ENCODE measurements at places on chromosomes 2 and 18.

DNA sequence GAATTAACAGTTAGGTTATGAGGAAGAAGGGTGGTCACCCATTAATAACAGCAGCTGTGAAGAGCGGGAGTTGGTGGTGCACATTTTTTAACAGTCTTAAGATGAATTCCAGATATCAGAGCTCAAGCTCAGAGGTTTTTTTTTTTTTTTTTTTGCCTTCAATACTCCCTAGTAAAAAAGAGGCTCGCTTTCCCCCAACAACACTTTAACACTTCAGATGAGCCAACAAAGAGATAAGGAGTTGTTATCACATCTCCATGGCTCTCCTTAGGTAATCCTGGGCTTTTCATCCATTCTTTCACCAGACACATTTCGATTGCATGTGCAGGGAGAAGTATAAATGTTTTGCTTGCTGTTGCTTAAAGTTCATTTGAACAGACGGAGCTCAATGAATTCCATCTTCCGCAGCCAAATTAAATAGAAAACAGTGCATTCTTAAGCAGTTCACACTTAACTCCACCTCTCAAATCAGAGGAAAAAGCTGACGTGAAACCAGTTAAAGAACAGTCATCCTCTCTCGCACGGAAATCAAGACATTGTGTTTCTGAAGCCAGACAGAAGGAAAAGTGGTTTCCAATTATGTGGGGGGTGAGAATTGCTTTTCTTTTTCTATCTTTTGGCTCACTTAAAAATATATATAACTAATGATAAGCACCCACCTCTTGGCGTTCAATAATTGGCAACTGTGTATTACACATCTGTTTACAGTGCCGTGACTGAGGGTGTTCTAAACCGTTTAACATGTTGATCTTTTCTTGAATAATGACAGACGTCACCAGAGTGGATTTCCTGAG is 118.2 kb downstream of the ZNF521 start:
- peak; percentile 86 for DNase-seq

DNA sequence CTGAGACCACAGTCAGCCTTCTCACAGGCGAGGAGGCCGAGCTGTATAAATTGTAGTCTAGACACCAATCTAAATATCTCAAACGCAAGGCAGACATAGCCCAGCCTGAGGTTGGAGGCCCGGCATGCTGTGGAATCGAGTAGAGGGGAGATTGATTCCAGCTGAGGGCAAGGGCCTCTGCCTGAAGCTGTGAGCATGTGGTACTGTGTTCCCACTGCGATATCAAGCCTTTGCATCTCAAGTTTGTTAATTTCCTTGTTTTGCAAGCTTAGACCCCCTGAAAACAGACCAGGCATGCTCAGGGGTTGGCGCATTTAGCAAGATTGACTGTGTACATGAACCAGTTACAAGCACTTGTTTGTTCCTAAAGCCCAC is 65.1 kb upstream of the FOSL2 start:
- DNase-seq: no peak

GRCh38 chr2:113124181-113124961 is 3.0 kb upstream of the IL1RN start:
- DNase-seq: no peak

- peak; percentile 5 for DNase-seq
These were observed 365 bp upstream of the RAMP1 start for GRCh38 chr2:237859082-237859433.

DNA sequence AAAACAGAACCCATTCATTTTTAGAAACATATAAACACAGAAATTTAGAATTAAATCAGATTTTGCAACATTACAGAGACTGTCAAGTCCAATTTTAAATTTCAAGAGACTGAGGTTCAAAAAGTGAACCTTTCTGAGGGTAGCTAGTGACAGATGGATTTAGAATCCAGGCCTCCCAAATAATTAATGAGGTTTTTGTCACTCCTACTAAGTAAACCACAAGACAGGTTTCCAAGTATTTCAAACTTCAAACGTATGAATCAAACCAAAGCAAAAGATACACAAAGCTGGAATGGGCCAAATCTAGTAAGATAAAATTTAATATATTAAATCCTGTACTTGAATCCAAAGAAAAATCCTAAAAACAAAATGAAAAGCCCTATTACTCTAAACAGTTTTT is 25.3 kb downstream of the PPP4R3B start:
- no peak for DNase-seq

- DNase-seq: no peak
These were observed 3.6 kb downstream of the COL5A2 start for GRCh38 chr2:189175869-189176433.

GRCh38 chr2:31221544-31221943 is 4.2 kb upstream of the CAPN14 start:
- DNase-seq: no peak

GRCh38 chr2:40372283-40372985 is 79.5 kb downstream of the SLC8A1 start:
- no peak for DNase-seq

DNA sequence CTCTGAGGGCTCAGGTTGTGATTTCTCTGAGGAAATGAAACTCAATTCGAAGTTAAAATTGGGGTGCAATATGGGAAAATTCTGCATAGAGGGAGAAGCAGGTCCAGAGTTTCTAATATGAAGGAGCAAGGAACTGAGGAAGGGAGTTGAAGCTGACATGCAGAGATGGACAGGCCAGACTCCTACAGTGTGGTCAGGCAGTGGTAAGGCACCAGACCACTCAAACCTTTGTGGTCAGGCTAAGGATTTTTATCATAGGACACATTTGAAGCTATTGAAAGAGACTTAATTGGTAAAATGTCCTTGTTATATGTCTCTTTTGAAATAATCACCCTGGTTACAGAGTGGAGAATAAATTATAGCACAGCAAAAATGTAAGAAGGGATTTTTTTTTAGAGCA is 1074.8 kb upstream of the CDH2 start:
- DNase-seq: no peak

DNA sequence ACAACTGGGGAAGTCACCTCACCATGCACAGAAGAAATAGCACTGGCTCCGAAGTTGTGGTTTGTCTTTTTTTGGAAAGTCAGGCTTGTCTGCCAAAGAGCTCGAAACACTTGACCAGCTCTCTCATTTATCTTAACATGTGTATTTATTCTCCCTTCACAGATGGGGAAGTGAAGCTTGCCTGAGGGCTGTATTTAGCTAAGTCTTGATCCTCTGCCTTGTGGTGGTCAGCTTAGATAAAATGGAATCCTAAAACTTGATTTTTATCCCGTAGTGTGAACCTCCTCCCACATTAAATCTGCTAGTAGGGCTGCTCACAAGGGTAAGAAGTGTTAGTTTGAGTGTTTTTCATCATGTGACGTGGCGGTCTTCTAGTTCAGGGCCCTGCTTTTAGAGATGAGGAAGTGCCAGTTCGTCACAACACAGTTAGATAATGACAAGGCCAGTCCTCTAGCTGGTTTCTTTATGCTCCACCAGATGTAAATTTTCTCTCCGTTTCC is 89.7 kb downstream of the TMEM247 start:
- no peak for DNase-seq

DNA sequence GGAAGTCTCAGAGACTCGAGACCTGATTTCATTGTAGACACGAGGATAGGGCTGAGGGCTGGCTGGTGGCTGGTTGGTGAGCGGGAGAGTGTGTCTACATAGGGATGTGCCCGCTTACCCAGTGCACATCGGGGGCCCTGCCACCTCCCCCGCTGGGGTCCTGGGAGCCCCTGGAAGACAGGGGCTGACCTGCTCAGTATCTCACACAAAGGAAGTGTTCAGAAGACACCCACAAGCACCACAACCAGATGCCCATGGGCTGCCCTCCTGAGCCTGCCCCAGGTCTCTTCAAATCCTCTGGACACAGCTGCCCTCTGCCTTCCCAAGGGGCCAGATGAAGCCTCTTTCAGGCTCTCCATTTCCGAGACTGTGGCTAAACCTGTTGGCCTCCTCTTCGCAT is 43.1 kb downstream of the MYCN start:
- DNase-seq: no peak

GRCh38 chr2:129731907-129732629 is 247.4 kb upstream of the RAB6C start:
- no peak for DNase-seq

DNA sequence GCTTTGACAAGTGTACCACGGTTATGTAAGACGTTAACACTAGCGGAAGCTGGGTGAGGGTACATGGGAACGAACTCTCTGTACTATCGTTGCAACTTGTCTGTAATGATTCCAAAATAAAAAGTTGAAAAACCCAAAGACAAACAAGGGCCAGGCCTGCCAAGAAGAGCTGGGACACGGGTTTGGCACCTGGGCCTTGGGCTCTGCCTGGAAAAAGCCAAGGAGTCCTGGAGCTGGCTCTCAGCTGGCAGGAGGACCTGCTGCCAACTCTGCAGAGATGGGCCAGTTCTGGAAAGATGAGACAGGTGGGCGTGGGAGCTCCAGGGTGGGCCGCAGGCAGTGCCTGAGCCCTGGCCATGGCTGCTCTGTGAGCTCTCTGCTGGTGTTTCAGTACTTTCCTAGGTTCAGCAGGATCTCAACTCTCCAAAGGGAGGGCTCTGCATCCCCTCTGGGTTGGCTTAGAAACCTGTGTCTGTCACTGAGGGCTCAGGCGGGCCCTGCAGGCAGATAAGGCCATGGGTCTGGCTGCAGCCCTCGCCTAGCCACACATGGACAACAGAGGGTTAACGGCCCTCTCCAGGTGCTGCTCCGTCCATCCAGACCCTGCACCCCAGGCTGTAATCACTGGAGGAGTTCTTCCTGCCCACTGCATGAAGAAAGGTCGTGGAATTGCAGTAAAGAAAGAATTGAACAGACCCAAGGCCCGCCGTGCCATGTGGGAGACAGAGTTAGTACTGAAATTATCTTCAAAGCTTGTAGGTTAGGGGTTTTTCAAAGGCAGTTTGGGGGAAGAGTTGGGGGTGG is 89.9 kb downstream of the RHOB start:
- peak; percentile 63 for DNase-seq

GRCh38 chr2:191385416-191386160 is 140.4 kb downstream of the MYO1B start:
- DNase-seq: no peak

DNA sequence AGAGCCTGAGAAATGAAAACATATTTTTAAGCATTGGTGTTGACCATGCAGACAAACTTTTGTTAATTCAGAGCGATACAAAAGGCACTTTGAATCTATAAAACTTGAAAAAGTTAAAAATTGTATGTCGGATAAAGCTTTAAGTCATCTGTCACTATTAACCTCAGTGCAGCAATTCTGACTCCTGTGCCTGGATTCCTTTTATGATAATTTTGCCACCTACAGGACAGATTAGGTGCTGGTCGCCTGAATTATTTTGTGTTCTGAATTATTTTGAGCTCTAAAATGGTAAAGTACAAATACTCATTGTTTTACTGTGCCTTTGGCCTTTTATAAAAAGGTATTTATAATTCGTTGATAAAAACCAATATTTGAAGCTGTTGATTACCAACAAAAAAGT is 19.4 kb upstream of the RNF138 start:
- DNase-seq: no peak

DNA sequence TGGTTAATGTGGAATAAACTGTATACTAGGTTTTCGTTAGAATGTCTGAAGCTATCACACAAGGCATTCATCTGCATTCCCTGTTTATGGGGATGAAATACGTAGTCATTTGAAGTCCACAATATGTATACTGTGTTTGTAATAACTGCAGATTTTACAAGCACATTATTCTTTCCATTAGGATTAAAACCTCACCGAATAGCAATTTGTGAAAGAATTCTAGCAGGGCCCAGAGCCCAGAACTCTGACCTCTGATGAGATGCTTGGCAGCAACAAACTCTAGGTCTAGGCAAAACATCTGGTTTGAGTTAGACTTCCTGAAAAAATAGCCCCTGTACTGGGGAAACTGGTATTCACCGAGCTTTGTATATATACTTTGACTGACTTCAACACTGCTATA is 158.2 kb downstream of the SRBD1 start:
- no peak for DNase-seq

DNA sequence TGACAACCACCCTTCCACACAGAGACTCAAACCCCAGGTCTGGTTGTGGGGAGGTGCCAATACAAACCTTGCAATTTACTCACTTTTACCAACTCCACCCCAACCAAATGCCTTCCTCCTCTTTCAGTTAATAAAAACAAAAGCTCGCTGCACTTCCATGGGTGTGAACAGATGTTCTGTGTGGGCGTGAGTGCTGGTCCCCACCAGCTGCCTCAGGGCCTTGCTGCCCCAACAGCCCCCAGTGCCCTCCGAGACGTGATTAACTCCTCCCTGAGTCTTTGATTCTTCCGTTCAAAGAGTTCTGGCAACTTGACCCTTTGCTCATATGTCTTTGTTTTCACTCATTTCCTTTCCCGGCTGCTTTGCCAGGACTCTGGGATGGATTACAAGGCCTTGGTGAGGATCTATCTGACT is 258.9 kb upstream of the CXCR4 start:
- no peak for DNase-seq

GRCh38 chr18:22347606-22348511 is 69.9 kb downstream of the CTAGE1 start:
- peak; percentile 40 for DNase-seq

DNA sequence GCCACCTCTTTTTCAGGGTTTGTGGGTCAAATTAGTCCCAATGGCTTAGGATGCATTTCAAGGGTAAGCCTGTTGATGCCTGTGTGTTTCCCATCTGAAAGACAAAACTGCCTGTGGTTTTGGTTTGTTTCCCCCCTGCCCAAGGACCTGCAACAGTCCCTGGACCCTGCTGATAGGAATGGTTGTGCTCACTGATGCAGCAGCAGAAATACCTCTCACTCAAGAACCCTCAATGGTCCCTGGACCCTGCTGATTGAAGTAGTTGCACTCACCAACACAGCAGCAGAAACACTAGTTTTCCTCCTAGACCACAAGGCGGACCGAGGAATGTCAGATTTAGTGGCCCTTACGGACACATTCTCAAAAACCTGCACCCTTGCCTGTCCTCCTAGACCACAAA is 386.9 kb downstream of the NUP35 start:
- DNase-seq: no peak

- no peak for DNase-seq
These were observed 105.4 kb downstream of the SOS1 start for GRCh38 chr2:39015424-39015823.

DNA sequence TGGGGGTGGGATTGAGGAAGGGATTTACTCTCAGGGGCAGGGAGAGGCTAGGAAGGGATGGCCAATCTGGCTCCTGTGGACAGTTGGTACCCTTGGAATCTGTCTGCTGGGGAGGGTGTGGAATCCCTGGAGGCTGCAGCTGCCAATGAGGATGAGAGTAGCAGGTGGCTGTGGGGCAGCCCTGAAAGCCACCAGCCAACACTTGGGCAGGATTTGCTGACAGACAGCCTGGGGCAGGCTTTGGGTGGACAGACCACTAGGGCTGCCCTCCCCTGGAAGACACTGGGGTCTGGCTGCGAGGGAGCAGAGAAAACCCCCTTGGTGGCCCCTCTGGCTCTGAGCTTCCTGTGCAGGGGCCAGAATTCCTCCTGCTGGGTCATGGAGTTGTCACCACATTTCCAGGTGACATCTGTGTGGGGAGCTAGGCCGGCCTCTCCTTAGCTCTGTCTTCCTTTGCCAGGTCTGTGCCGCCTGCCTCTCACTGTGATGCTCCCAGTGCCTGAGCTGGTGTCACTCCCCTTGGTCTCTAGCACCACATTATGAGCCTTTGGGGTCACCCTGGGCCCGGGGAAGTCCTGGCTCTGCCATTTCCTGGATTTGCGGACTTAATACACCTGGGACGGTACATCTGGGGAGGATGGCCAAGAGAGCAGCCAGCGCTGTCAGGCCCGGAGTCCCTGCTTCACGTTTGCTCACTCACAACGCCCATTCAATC is 13.4 kb upstream of the ARHGEF4 start:
- DNase-seq: no peak

GRCh38 chr2:45585267-45585861 is 25.7 kb downstream of the SRBD1 start:
- DNase-seq: peak; percentile 33

- DNase-seq: no peak
These were observed 83.2 kb upstream of the ITGA6 start for GRCh38 chr2:172344159-172344558.

GRCh38 chr2:165837122-165837521 is 43.1 kb upstream of the GALNT3 start:
- peak; percentile 65 for DNase-seq
